ENCODE measurements at places on chromosomes 2 and 18. TPM values are rescaled to one million over a fixed set of nuclear protein-coding genes. Genes with fewer than 3 reads are reported as not detected.

QPCT gene
- total RNA-seq, result 1.9 TPM

RIT2 gene
- total RNA-seq, result not detected

DNA sequence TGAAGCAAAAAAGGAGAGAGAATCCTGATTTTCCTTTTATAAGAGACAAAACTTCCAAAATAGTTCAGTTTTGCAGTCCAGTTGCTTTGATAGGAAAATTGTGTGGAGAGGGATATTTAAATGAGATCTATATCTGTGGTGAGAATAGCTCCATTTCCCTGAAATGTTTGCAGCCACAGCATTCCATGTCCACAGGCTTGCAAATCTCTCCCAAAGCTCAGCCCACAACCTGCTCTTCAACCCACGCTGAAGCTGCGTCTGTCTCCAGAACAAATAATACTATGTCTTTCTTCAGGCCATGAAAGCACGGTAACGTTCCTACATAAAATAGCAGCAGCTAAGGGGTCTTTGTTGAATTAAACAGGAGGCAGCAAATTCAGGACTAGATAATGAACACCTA lies 31.8 kb downstream of the TMEM17 start:
- DNase-seq, result no peak

DNA sequence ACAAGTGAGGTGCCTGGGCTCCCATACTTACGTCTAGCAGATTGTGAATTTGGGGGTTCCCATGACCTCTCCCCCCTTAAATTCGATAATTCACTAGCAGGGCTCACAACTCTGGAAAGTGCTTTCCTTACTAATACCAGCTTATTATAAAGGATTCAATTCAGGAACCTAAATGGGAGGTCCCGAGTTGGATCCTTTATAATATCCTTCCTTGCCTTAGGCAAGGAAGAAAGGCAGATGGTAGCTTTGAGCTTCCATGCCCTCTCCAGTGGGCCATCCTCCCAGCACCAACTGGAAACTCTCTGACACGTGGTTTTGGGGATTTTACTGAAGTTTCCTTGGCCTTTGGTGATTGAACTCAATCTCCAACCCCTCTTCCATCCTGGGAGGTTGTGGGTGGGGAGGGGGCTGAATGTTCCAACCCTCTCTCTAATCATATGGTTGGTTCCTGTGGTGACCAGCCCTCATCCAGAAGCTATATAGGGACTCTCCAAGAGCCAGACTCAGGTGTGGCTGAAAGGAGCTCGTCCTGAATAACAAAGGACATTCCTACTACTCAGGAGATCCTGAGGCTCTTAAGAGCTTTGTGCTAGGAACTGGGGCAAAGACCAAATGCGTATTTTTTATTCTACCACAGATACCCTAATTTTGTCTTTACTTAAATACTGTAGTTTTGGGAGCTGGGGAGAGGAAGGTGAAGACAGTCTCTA lies 62.2 kb downstream of the HAUS1 start:
- DNase-seq, result no peak

DNA sequence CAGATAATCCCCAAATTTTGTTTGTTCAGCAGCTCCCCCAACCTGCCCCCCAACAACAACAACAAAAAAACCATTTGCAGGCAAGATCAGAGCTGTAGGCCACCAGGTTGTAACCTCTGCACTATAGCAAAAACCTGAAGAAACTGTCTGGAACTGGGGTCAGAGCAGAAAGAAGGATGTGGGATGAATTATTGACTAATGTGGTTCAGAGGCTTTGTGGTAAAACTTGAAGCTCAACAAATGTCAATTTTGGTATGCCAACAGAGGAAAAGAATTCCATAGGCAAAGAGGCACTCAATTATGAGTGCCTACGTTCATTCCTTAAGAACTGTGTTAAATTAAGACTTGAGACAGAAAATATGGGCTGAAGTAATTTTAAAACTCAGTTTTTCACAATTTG lies 255.1 kb downstream of the STK39 start:
- DNase-seq, result no peak

- no peak for DNase-seq
These were observed 362.3 kb downstream of the RND3 start for GRCh38 chr2:150125188-150125587.

- DNase-seq, result no peak
These were observed 30.5 kb upstream of the MAL start for GRCh38 chr2:94994914-94995552.

GRCh38 chr18:26190506-26190905 lies 35.7 kb upstream of the TAF4B start:
- DNase-seq, result peak; percentile 61

DNA sequence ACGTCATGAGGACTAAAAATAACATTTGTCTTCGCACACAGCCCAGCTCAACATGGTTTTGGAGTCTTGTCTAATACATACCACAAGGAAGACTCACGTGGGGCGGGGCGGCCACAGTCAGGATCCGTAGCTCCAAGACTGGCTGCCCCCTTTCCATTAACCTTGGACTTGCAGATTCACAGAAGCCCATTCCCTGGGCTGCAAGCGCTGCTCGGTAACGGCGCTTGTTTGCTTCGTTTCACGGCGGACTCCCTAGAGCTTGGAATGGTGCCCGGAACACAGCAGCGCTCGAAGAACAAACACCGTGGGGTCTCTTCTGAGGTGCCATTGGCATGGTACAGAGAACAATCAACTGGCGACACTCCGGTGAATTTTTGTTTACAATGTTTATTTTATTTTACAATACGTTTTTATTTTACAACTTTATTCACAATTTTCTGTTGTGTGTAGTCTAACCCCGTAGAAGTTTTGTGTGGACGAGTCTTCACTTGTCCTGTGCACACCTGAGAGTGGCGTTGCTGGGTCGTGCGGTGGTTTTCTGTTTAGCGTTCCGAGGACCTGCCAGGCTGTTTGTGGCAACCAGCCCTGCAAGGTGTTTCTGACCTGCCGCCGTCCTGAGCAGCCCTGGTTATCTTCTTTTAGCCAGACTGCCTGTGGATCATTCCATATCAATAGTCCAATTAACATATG lies 126.5 kb downstream of the GALR1 start:
- DNase-seq, result no peak

DNA sequence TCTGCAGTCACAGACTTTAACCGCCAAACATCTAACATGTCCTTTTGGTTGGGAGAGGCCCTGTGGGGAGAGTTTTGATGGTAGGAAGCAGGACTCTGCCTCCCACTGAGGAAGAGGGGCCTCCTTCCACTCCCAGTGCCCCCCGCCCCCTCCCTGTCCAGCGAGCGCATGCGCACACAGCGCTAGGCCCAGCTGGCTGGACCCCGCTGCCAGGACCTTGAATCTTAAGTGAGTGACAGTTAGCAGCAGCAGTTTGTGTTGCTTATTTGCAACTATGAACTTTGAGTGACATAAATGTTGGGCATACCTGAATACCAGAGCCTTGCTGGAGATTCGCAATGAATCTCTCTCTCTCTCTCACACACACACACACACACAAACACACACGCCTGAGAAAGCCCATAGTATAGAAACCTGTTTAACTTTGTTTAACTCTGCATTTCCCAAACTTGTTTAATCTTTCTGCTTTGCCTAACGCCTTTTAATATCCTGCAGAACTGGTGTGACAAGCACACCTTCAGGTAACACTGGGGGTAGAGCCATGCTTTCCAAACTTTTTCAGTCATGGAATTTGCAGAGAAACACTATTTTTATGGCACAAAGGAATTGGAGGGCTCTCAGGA lies 134.6 kb upstream of the SMAD2 start:
- DNase-seq, result no peak

GRCh38 chr2:219658874-219659273 lies 31.4 kb downstream of the SLC4A3 start:
- no peak for DNase-seq

DNA sequence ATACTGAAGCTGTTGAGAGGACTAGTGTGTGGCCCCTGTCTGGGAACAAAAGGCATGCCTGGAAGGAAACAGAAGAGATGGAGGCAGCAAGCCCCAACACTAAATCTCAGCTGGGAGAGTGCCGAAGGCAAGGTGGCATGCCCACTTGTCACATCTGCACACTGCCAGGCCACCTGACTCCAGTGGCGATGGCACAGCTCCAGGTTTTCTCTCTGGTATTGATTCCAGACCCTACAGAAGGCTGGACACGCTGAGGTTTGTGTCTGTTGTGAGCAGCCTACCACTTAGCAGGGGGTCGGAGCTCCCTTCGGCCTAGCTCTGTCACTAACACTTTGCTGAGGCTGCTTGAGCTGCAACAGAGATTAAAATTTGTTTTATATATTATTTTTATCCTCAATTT lies 307.3 kb downstream of the TDRD15 start:
- DNase-seq, result no peak

DNA sequence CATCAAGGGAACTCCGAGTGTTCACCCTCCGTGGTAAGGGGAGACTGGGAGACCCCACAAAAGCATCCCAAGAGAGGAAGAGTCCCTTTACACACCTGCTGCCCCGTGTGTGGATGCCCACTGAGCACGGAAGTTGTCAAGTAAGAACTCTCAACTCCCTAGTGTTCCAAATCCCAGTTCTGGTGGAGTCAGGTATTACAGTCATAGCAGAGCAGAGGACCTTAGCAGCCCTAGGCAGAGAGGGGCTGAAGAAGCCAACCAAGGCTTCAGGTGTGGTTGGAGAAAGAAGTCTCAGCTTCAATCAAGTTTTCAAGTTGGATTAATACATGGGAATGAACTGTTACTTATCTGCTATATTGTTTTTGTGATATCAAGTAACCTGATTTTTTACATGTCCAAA lies 512.5 kb downstream of the RNF144A start:
- no peak for DNase-seq

DNA sequence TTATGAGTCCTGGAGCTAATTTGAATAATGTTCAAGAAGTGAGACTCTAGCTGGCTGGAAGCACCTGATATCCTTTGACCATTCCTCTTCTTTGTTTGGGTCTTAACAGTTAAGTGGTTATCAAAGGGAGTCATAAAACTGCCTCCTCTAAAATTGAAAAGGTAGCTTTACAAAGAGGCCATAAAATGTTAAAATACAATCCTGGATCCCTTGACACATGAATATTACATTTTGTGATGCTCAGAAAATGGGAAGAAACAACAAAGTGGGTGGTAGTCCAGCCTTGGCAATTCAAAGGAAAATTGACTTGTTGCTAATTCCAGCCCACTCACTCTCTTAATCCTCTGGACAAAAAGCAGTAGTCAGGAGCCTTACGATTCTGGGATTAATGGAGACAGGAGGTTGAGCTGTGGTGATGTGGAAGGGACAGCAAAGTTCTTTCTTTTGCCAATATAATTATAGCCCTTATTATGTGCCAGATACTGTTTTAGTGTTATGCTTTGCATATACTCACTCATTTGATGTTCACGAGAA lies 339.2 kb downstream of the PDE11A start:
- no peak for DNase-seq

- no peak for DNase-seq
These were observed 390.6 kb upstream of the PKDCC start for GRCh38 chr2:41657226-41657625.

GRCh38 chr2:85257970-85258605 lies 69.7 kb downstream of the TGOLN2 start:
- no peak for DNase-seq

DNA sequence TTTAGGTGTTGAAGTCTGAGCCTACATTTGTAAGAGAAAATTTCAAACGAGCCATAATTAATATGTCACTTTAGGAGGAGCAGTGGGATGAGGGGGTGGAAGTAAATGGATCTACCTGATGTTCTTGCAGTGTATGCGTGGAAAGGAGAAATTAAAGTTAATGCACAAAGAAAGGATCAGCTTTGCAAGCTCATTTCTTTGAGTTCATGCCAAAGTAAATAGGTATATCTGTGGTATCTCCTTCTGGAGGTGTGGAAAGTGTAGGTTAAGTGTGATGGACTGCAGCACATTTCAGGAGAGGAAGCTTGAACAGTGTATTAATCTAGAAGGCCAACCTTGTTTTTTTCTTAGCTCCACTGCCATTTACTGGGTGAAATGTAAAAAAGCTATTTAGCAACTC lies 307.5 kb upstream of the ZEB2 start:
- no peak for DNase-seq

DNA sequence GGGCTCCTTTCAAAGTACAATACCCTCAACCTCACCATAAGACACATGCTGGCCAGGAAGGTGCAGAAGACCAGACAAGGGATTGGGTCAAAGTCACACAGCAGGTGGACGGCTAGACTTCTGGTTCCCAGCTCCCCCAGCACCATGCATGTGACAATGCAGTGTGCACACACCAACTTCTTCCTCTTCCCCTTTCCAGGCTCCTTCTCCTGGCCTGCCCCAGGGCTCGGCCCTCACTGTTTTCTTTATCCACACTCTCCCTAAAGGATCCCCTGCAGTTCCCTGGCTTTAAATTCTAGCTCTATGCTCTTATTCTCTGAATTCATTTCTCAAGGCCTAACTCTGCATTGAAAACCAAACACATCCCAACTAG lies 82.3 kb downstream of the LOXHD1 start:
- DNase-seq, result no peak
